Effector CD8-positive, alpha-beta T cell (primary cell): ENCODE measurements at places on chromosomes 11 and 22.
A peak's percentile ranks its signal among the peaks of the same experiment; 100 is the strongest.

- DNase-seq, result peak; percentile 94
Measured at GRCh38 chr11:2992234-2992996, at the start of gene NAP1L4. Gene NAP1L4 (minus strand): TSS chr11:2992329. CDS start chr11:2979220, 13,109 bp downstream.

DNA sequence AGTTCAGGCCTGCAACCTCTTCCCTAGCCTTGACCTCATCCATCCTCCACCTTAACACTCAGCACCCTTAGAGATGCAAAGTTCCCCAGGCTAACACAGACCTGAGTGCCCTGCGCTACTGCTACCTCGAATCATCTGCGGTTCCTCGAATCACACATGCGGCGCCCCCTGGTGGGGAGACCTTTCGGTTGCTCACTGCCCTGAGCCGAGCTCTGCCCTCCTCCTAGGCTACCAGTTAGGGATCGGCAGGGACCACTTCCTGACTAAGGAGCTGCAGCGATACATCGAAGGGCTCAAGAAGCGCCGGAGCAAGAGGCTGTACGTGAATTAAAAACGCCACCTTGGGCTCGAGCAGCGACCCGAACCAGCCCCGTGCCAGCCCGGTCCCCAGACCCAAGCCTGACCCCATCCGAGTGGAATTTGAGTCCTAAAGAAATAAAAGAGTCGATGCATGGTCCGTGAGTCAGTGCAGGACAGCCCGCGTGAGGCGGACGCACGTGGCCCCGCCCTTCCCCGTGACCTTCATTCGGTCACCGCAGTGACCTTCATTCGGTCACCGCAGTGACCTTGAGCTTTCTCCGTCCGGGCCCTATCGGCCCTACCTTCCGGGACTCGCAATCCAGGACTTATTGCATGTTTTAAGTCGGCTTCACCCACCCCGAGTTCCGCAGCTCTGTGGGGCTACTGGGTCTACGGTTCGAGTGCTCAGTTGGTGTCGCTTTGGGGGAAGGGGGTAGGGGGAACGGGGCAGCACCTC, 830 bp upstream of the ESRRA start:
- peak; percentile 86 for DNase-seq

DNA sequence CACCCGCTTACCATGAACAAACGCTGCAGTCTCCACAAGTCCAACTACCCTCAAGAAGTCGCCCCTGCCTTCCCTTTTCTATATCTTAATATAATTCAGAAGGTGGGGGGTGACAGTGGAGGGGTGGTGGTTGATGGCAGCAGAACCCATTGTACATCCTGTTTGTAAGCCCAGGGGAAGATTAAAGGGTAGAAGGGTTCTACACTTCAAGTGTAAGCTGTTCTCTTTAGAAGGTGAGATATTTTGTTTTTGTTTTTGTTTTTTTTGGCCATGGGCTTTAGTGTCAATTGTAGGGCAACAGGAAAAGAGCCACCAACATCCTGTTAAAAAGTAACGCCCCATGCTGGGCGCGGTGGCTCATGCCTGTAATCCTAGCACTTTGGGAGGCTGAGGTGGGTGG, 34.9 kb upstream of the RRAS2 start:
- DNase-seq, result no peak

GRCh38 chr22:31789803-31790202, 36.0 kb downstream of the DEPDC5 start:
- no peak for DNase-seq

- no peak for DNase-seq
Measured at GRCh38 chr11:76885390-76886097, 24.8 kb downstream of the ACER3 start.

DNA sequence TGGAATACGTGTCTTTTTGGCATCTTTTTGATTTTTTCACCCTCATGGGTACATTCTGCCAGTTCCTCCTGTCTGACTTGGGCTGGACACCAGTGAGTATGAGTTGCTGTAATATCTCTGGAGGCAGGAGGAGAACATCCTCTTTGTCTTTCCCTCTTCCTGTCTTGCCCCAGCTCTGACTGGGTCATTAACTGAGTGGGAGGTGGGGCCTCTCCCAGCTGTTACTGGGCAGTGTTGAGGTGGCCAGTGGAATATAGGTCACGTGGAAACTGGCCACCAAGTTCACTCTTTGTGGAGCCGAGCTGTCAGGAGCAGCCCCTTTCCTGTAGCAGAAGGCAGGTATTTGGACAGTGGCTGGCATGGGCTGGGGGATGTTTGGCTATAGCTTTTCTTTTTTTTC, 2.2 kb downstream of the GLB1L2 start:
- DNase-seq, result no peak

DNA sequence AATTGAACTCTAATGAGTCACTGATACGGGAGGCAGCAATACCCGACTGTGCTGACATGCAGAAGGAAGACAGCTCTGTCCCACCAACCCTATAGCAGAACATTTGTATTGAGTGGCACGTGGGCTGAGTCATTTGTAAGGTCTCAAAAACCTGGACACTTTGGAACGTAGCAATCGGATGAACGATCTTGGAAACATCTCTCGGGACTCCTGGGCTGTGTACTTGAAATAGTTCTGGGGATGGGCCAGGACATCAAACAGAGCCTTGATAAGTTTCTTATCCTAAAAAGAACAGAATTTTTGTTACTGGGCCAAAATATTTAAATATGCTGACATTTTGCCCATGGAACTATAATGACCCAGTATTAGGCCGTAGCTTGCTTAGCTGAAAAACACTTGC, 17.1 kb upstream of the NRIP3 start:
- no peak for DNase-seq

DNA sequence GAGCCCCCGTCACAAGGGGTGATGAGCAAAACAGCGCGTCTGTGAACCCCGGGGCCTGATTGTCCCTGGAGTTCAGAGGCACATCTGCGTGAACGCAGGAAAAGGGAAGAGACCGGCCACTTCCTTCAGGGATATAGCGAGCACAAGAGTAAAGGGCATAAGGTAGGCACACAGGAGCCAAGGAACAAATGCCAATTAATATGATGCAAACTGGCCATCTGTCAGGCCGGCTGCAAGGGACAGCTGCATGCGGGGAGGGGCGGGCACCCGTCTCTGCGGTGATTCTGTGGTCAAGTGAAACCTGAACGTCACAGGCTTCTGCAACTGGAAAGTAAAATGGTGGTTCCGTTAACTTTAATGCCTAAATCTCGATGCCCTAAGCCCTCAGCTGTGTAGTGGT, 64.7 kb downstream of the TRIM29 start:
- DNase-seq, result no peak

- no peak for DNase-seq
Measured at GRCh38 chr11:110077346-110077745, 15.8 kb upstream of the ZC3H12C start.

GRCh38 chr11:91296629-91297028, 928.0 kb upstream of the FAT3 start:
- no peak for DNase-seq

GRCh38 chr11:64034411-64034811, 1.3 kb upstream of the FLRT1 start:
- no peak for DNase-seq

DNA sequence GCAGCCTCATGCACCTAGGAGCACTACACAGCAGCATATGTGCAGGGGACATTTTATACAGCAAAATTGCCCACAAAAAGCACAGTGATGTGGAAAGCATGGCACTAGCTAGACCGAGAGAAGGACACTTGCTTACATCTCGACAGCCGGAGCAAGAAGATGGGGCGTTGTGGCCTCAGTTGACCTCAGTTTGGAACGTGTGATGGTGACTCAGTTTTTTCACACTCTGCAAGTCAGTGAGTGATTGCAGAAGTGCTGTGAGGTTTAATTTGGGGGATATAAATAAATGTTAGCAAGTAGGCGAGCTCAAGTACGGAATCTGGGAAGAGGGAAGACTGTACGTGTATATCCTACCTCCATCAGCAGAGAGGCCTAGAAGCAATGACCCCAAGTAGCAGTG, 23.3 kb downstream of the LRP5 start:
- no peak for DNase-seq

DNA sequence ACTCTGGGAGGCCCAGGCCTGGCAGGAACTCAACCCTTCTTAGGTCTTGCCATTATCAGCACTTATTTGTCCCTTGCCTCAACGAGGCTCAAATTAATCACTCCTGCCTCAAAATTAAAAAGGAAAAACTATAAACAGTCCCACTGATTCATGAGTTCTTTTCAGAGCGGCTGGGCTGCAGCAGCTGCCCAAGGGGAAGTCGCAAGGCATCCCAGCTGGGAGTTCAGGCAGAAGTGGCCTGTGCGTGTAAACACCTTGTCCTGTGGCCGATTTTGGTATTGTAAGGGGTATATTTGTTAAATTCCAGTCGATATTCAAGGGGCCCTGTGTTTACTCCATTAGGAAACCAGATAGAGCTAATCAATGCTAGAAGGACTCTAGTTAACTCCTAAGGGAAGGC, 213.9 kb upstream of the CADM1 start:
- DNase-seq, result no peak

DNA sequence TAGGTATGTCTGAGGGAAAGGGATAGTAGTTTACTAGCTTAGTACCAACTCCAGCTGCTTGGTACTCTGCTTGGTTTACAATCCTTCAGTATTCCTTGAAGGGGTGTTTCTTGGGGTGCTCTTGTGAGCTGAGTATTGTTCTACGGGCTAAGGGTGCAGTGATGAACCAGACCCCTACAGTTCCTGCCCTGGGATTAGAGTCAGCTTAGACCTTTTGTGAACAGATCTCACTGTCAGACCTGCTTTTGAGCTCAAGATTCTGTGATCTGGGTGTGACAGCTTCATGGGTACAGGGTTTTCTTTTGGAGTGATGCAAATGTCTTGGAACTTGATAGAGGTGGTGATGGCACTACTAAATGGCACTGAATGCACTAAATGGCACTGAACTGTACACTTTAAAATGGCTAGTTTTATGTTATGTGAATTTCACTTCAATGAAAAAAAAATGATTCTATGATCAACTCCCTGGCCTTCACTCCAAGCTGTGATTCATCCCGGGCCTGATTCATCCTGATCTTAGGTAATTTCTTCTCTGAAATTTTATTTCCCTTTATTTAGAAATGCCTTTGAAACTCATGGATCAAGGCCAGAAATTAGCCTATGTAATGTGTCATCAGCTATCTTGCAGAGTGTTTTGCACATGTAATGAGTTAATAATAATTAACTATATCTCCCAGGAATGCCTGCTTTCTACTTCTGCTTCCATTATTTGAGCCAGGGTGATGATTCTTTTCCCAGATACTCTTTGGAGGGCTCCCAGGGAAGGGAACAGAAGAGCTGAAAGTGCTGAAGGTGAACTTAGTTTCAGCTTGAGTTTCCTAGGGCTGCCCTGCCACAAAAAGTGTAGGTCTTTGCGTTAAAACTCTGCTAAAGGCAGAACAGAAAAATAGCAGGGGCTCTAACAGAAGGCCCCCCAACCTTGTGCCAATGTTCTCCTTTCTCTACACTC, 87.9 kb downstream of the NCAM1 start:
- no peak for DNase-seq

DNA sequence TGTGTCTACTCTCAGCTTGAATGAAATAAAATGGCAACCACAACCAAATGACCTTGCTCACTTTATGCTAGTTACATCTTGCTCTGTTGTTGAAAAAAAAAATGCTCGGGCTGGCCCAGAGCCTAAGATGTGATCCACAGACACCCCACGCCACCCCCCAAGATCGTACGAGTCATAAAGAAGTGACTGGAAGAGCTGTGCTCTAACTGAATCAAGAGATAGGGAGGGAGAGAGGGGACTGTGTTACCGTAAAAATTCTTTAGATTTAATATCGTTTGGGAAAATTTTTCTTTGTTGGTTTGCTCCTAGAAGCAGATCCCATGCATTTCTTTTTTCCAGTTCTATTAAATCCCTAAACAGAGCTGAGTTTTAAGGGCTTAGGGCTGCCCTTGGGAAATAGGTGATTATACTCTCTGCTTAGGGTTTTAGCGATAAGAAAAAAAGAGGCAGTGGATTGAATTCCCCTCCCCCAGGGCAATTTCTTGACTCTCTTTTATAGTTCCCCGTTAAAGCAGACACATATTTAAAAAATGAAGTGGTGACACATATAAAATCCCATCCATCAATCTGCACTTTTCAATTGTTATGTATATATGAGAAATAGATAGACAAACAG, 14.5 kb downstream of the MAML2 start:
- no peak for DNase-seq

DNA sequence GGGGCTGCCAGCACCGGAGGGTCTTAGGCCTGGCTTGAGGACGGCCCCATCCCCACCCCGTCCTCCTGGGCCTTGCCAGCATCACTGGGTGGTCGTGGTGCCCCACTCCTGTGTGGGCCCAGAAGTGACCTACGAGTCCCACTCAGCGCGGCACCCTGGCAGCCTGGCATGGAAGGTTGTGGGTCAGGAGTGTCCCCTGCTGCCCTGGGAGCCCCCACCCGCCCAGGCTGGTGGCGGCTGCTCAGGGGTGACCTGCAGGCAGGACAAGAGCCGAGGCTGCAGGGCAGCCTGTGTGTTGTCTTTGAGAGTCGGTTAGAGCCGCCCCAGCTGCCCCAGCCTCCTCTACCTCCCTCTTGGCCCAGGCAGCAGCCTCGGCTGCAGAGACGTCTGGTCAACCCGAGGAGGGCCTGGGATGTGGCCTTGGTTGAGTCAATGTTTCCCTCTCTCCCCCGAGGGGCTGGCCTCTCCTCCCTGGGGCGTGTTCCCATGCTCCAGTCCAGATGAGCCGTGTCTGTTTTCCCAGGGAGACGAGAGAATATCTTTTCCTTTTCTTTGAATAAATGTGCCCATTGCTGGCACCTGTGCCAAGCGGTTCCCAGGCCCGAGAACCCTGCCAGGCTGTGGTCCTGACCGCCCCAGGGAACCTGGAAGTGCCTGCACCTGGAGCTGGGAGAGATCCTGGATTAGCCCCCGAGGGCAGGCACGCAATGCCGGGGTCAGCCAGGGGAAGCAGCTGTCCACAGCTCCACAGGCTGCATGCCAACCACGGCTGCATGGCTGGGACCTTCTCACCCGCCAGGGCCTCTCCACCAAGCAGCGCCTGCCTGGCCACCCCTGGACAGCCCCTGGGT, 35.7 kb upstream of the MUC5AC start:
- DNase-seq, result no peak

DNA sequence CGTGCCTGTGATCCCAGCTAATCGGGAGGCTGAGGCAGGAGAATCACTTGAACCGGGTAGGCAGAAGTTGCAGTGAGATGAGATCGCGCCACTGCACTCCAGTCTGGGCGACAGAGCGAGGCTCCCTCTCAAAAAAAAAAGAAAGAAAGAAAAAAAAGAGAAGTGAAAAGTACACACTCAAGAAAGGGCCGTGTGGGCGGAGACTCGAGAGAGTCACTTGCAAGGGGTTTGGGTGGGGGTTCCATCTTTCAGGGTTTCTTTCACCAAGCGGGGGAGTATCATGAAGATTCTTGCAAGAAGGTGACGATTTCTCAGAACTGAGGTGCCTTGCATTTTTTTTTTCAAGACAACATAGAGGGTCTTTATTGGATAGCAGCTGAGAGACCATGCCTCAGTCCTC, 4.0 kb upstream of the IFITM5 start:
- no peak for DNase-seq

GRCh38 chr11:44575962-44576361, 10.5 kb downstream of the CD82 start:
- DNase-seq, result no peak

DNA sequence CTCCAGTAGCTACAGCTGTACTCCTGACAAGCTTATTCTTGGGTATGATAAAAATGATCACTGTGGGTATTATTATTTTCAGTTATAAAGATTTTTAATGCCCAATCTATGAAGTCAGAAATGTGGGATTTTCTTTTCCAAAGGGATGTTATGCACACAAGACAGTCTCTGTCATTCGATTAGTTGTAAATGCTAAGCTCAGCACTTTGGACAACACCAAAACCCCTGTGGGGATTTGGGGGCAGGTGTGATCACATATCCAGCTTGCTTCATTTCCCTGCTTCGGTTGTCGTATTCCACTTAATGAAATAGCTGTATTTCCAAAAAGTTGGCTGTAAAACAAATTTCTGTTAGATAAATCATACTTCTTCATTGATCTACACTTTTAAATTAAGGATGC, 931.5 kb downstream of the NTM start:
- DNase-seq, result no peak

GRCh38 chr11:2760196-2760871, 60.5 kb upstream of the KCNQ1OT1 start:
- no peak for DNase-seq
